ENCODE measurements at places on chromosomes 5 and 9.

- no peak for DNase-seq
These were observed 33.8 kb downstream of the FAM163B start for GRCh38 chr9:133575186-133576030.

DNA sequence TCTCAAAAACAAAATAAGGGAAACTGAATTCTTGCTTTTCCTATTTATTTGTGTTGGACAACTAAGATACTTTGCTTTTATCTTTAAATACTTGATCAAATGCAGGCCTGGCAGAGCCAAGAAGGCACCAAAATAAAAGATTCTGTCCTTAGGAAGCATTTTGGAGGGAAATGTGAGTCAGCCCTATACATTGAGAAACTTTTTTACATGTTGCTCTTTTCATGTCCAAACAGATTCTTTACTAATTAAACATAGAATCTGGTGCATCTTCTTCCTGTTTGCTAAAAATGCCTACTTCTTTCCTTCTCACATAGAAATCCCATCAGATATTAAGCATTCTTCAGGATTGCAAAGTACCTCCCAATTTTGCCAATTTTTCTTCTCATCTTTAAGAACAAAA, 1160.4 kb downstream of the EFNA5 start:
- no peak for DNase-seq

GRCh38 chr5:131810510-131811249, 13.9 kb upstream of the FNIP1 start:
- DNase-seq = no peak

GRCh38 chr5:7795306-7795705, 55.6 kb downstream of the CFAP90 start:
- DNase-seq = no peak

GRCh38 chr5:120454094-120454798, 9.9 kb upstream of the PRR16 start:
- DNase-seq = no peak

- no peak for DNase-seq
These were observed 314.7 kb downstream of the PRR16 start for GRCh38 chr5:120778491-120779484.

DNA sequence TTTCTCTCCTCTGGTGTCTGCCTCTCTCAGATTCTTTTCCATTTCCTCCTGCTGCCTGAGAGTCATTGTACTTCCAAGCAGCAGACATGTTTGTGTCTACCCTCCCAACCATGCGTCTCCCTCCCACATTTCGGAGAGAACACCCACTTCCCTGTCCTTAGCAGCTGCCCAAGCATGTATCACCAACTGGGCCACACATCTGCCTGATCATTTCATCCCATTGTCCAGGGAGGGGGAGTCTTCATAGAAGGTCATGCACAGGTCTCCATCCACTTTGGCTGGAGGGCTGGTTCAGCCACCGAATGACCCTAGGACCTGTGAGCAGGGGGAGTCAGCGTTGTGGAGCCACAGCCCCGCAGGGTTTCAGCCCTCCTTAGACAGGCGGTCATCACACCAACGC, 75.4 kb downstream of the MAP1B start:
- DNase-seq = no peak

DNA sequence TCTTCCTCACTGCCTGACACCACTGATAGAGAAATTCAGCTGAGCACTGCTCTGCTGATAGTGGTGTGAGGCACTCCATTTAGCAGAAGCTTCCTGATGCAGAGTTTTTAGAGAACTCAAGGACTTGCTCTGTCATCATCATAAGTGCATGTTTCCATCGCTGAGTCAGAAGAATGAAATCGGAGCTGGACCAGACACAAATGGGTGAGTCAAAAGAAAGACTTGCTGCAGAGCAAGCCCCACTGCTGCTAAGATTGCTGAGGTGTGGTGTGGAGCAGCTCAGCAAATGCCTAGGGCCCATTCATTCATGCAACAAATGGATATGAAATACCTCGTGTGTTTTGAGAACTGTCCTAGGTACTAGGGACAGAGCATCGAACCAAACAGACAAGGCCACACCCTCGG, 410.2 kb upstream of the SLC30A5 start:
- DNase-seq = no peak

GRCh38 chr5:179400020-179400419, 54.8 kb upstream of the ADAMTS2 start:
- DNase-seq = no peak

- DNase-seq = no peak
These were observed 1278.8 kb downstream of the MAT2B start for GRCh38 chr5:164784230-164784629.

Measured in activated CD8-positive, alpha-beta memory T cell treated with anti-CD3 and anti-CD28 coated beads, Interleukin-2, amount 50 U/mL, for 4 hours (primary cell).